GM10248 (cell line): ENCODE measurements at places on chromosomes 1 and 21.

DNA sequence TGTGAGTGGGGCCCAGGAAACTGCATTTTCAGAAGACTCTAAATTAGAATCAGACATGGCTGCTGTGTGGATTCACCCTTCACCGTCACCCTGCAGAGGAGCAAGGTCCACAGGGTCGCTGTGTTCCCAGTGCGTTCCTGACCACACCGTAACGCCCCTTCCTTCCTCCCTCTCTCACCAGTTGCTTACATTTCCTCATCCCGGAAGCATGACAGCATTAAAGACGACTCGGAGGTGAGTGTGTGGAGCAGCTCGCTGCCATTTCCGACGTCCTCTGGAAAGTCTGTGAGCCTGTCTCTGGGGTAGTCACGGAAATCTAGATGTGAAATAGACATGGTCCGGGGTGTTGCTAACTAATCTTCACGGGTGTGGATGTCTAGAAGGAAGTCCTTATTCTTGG is 45.9 kb downstream of the FAAP20 start:
- DNase-seq: no peak

GRCh38 chr1:115337633-115338456 is at the start of gene NGF:
Gene NGF (minus strand): TSS chr1:115338249. CDS start chr1:115286795, 51,454 bp downstream.
- DNase-seq: peak; percentile 12

- no peak for DNase-seq
Observed at GRCh38 chr1:117009132-117009531, 7.6 kb downstream of the CD101 start.

DNA sequence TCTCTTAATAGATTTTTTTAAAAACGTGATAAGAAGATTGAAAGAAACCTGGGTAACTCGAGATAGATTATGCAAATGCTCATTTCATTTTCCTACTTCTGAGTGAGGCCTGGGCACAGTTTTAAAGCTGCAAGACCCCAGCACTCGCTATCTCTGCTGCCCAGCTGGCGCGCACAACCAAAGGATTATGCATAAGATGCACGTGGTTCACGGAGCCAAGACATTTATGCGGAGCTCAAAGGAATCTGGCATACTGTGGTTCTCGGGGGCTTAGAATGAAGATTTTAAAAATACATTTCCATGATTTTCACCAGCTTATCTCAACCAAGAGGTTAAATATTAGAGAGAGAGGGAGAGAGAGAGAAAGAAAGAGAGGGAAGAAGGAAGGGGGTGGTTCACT is 210.9 kb downstream of the DSCAM start:
- no peak for DNase-seq

GRCh38 chr1:2350501-2350900 is 40.9 kb downstream of the MORN1 start:
- DNase-seq: no peak

DNA sequence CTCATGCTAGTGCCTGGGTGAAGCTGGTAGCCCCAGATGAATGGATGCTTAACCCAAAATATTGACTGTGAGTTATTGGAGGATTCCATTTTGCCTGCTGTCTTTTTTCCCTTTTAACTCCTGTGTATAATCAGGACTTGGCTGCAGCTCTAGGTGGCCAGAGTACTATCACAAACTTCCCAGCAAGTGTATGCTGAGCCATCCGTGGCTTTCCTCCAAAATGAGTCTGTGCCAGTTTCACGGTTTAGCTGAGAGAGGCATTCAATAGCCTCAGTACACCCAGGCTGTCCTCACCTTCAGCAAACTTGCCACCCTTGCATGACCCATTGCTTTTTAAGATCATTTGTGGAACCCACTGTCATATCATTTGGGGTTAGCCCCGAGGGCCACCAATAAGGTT is 5.3 kb upstream of the DPT start:
- no peak for DNase-seq

DNA sequence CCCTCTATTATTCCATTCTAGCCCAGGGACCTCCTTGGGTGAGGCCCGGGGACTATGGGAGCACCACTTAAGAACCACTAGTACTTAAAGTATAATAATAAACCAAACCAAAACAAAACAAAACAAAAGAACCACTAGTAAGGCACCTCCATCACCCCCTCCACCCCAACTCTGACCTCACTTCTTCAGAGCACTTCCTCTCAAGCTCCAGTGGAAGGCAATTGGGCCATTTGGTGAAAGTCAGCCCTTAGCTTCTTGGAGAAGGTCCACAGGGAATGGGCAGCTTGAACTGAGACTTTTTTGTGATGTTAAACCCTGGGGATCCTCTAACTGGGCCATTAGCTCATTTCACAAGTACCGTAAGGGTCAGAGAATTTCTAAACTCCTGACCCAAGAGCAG is 237.3 kb downstream of the RHOU start:
- no peak for DNase-seq

DNA sequence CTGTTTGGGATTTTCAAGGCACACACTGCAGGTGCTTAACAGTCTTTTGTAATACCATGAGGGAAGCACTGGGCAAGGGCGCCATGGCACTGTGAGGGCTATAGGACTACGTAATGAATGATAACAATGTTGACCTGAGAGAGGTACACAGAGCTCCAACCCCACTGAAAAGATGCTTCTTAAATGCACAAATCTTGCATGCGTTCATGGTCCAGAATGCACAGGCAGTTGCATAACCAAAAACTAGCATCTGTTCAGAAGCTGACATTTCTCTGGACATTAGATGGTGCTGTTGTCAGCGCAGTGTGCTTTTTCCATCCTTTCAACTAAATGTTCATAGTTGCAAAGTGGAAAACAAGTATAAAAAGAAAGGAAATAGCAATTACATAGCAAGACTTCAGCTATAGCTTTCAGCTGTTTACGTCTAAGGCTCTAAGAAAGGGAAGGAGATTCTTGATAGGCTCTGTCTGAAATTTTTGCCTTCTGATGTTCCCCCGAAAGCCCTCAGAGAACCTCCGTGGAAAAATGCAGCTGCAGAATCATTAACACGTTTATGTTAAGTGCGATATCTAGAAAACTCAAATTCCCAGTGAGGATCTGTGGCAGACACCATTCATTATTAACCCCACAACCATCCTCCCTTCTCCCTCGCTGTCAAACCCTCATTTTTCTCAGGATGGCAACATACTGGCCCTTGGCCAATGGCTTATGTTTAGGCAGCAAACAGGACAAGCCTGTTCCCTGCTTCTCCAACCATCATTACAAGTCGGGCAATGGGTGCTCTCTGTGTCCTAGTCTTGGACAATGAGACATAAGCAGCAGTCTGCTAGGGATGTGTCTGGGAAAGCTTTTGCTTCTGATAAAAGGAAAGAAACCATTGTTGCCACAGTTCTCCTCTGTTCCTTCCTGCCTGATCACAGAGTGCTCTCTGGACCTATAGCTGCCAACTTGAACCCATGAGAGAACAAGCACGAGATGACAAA is 8.2 kb upstream of the TARBP1 start:
- no peak for DNase-seq

DNA sequence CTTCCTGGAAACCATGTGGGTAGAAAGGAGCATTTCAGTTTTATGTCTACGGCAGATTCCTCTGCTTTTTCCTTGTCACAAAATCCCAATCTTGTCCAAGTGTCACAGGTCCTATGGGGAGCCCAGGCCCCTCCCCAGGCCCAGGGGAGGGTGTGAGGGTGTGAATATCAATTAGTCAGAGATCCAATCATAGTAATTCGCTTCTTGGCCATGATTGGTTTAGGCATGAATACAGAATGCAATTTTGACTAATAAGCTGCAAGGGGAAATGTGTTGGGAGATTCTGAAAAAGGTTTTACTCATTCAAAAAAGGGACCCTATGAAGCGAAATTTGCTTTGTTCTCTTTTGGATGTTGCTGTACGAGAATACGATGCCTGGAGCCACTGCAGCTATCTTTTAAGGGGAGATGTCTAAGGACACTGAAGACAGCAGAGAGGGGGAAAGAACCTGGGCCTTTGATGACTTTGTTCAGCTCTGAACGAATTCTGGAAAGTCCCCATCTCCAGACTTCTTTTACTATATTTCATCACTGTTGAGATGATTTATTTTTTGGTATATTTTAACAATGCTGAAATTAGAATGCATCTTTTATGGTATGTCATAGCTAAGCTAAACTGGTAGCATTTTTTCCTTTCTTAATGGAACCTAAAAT is 18.2 kb downstream of the TSPAN2 start:
- DNase-seq: no peak

- no peak for DNase-seq
Observed at GRCh38 chr1:205971082-205971481, 27.8 kb upstream of the SLC26A9 start.

DNA sequence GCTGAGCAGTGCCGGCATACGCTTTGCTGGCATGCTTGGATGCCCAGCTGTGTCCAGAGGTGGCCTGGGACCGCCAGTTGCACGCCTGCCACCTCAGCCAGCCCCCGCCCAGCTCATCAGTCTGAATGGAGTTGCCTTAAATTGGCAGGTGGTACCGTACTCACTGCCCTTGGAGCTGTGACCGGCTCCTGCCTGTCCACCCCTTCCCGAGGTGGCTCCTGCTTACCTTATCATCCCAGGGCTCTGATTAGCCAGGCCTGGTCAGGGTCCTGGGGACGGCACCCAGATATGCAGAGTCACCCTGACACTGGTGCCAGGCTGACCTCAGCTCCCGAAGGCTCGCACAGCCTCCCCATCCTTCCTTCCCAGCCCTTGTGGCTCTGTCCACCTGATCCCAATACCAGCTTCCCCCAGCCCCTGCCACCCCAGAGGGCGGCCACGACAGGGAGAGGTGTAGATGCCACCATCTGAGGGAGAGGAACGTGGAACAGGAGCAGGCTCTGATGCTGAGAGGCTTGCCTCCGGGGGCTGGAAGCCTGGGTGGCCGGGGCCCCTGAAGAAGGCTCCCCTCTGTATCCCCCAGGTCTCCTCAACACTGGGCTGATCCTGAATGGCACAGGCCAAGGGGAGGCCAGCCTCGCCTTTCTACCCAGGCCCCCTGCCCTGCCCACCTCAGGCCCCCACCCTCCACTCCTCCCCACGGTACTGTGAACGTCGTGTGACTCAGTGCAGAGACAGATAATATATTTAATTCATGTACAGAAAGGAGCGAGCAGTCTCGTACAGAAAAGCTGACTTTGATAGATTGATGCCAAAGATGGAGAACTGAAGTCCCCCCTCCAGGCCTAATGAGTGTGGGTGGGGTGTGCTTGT is 27.8 kb downstream of the CDK18 start:
- DNase-seq: no peak

DNA sequence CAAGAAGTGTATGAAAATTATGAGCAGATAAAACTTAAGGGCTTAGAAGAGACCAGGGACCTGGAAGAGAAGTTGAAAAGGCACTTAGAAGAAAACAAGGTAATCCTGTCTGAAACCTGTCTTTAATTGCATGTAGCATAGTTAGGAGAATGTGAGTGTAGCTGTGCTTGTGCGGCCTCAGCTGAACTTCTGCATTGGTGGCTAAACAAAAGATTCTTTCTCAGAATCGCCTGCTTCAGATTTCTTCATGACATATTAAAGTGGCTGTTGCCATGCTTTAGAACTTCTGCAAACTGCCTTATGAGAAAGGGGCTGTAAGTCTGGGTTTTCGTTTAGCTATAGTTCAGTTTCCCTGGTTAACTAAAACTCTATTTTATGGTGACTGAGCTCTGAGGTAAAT is 94.5 kb downstream of the VPS26C start:
- DNase-seq: no peak
